ENCODE measurements at places on chromosomes 13 and 19.
A peak's percentile ranks its signal among the peaks of the same experiment; 100 is the strongest.

- peak; percentile 80 for DNase-seq
Observed at GRCh38 chr19:7871437-7872305, 2.5 kb downstream of the PRR36 start.

GRCh38 chr13:113551081-113552000, 33.2 kb upstream of the TFDP1 start:
- DNase-seq, result no peak

DNA sequence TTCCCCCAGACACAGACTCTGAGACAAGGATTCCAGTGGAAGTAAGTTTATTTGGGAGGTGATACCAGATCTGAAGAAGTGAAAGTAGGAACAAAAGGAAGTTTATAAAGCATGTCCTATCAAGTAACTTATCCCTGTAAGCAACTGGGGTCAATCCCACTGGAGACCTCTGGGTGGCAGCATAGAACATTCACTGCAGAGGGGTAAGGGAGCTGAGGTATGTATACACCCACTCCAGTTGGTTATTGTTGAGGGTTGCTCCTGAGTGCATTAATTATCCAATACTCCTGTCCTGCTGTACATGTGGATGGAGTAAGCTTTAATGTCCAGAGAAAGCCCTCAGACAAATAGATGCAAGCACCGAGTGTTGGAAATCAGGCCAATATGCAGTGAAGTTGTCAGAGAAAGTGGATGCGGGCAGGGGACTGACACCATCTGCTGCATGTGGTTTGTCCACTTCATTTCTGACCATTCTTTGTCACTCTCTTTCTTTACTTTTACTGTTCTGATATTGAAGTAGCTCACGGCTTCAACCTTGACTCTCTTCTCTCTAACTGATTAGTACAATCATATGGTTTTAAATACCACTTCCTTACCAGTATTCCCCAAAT, 46.7 kb downstream of the NOTCH3 start:
- peak; percentile 35 for DNase-seq

GRCh38 chr13:76783798-76784197, 102.4 kb downstream of the KCTD12 start:
- DNase-seq, result no peak

- no peak for DNase-seq
Observed at GRCh38 chr13:64278493-64278892, 2862.8 kb upstream of the PCDH20 start.

- DNase-seq, result peak; percentile 55
Observed at GRCh38 chr13:49220036-49220855, at the start of gene MLNR. MLNR (plus strand) TSS chr13:49220338; CDS start chr13:49220338, 0 bp downstream.

DNA sequence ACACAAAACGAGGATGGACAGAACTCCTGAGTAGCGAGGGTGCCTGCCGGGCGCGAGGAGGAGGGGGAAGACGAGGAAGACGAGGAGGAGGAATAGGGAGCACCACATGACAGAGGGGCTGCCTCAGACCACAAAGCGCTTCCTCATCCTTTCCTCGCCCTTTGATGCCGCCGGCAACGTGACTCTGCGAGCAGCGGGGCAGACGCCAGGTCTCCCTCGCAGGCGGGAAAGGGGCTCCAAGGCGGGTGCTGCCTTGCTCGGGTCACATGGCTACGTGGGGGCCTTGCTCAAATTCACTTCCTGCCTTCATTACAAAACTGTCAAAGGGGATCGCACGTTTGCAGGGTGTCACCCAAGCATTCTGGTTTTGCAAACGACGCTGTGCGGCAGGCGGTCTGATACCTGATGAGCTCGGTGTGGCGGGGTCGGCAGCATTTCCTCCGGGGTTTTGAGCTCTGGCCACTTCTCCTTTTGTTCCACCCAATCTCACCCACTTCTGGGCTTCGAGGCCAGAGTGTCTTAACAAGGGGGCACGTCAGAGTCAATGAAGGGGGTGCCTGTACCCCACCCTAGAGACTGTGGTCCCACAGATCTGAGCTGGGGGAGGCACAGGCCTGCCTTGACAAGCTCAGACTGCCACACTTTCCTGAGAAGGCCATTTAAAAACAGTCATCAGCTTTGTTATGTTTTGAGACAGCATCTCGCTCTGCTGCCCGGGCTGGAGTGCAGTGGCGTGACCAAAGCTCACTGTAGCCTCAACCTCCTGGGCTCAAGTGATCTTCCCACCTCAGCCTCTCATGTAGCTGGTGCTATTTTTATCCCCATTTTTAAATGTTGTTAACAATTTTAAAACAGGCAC, 14.9 kb downstream of the MAP2K2 start:
- DNase-seq, result peak; percentile 46

Data from stimulated activated CD4-positive, alpha-beta T cell treated with anti-CD3 and anti-CD28 coated beads, Interleukin-2, amount 100 ng/mL, for 24 hours (primary cell).